ENCODE measurements at places on chromosomes 1 and 21.

GRCh38 chr21:46216132-46216747, 12.3 kb downstream of the LSS start:
- no peak for DNase-seq

DNA sequence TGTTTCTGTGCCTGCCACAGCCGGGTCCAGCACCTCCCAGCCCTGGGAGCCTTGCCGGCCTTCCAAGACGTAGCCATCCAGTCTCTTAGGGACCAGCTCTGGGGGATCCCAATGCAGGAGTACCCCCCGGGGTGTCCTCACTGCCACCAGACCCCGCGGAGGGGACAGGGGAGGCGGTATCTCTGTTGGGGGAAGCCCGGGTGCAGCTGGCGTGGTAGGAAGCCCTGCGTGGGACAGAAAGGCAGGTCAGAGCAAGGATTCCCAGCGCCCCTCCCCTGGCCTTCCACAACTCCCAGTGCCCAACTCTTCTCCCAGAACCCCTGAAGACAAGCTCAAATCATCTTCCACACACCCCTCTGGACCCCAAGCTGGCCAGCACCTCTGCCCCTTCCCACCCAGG, 4.9 kb upstream of the TAGLN2 start:
- no peak for DNase-seq

- no peak for DNase-seq
Observed at GRCh38 chr1:227190321-227190720, 128.0 kb downstream of the CDC42BPA start.

GRCh38 chr1:101613546-101613945, 376.7 kb downstream of the S1PR1 start:
- DNase-seq: no peak

DNA sequence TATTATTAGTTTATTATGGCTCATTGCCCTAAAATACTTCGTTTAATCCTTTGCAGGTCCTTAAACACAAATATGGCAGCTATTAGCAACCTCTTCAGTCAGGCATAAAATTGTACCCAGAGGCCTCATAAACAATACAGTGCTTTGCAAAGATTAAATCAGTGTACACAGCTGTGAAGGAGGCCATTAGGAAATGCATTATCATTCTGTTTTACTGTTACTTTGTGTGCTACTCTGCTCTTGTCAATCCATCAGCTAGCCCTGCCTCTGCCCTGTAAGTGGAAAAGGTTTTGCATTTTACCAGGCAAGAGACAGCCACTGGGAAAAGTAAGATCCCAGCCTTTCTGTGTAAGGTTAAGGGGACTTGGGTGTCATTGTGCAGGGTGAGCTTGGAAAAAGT, 415.7 kb upstream of the DAB1 start:
- DNase-seq: no peak

DNA sequence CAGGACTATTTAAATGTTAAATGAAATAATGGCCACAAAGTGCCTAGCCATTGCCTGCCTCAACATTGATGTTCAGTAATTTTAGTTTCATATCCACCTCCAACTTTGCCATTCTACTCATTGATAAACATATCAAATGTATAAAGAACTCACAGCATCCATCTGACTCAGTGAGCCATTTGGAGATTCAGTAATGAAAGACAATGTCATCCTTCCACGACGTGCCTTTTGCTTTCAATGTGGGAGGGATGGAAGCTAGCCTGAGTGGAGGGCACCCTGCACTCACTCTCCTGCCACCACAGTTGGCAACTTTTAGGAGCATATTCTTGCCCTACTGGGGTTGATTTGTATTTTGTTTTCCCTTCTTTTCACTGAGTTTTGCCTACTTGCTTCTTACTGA, 151.5 kb downstream of the GLUL start:
- no peak for DNase-seq

GRCh38 chr1:204268101-204268500, 54.3 kb upstream of the GOLT1A start:
- no peak for DNase-seq

DNA sequence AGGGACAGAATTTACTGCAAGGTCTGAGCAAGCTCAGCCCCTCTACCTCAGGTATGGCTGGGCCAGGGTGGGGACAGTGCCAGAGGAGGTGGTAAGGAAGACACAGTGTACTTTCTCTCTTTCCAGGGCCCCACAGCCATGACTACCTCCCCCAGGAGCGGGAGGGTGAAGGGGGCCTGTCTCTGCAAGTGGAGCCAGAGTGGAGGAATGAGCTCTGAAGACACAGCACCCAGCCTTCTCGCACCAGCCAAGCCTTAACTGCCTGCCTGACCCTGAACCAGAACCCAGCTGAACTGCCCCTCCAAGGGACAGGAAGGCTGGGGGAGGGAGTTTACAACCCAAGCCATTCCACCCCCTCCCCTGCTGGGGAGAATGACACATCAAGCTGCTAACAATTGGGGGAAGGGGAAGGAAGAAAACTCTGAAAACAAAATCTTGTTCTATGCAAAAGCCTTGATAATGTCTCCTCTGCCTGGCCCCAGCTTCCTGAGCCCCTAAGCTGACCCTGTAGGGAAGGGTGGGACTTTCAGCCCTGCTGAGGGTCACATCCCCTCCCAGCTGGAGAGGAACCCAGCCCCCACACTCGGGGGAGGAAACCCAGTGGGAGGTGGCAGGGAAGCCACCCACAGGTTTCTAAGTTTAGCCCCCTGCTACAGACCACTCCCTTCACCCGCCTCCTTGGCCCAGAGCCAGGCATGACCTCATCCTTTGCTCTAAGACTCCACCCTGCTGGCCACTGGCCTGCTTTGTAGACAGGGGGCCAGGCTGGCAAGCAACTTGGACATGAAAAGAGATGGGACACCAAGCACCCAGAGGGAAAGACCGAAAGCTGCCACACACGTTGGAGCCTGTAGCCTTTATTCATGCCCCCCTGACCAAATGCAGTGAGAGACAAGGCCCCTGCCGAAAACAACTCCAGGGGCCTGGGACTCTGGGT, 6.4 kb downstream of the RHOC start:
- DNase-seq: peak; percentile 74

GRCh38 chr1:5733596-5733995, 258.6 kb downstream of the NPHP4 start:
- no peak for DNase-seq

GRCh38 chr1:226682871-226683814, 55.9 kb downstream of the ITPKB start:
- DNase-seq: no peak

DNA sequence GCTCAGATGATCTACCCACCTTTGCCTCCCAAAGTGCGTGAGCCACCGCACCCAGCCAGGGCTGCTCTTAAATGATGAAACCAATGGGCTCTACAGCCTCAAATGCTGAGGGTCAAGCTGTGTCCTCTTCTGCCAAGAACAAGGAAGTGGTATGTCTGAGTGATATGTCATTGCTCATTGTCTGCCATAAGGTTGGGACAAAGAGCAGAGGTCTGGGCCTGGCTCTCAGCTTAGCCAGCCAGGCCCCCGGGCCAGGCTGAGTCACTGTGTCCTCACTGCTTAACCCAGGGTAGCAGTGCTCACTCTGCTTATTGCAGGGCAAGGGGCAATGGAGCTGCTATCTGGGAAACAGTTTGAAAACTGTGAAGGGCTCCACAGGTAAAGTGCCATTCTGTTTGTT, 8.3 kb upstream of the ETS2 start:
- no peak for DNase-seq

DNA sequence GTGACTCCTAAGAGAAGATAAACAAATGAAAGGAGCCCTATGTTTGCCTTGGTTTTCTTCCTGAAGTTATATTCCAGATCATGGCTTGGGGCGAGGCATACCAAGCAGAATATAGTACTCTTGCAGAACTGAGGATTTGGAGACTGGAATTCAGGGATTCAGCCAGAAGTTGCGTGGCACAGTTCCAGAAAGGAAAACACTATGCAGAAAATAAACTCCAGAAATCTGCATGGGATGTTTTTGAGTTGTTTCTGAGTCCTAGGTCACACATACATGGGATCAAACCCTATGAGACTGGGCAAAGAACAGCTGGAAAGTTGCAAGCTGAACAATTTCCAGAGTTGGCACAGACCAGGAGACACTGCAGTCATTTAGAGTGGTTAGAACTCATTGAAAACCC, 42.9 kb upstream of the IFFO2 start:
- no peak for DNase-seq

- DNase-seq: peak; percentile 58
Observed at GRCh38 chr1:66532798-66533783, 862 bp upstream of the SGIP1 start.

GRCh38 chr1:33902486-33903209, 38.8 kb downstream of the HMGB4 start:
- DNase-seq: no peak
